ENCODE measurements at places on chromosomes 16 and 17. TPM values are rescaled to one million over a fixed set of nuclear protein-coding genes. Genes with fewer than 3 reads are reported as not detected.

Gene CDRT4
- total RNA-seq: 0.43 TPM

Gene KRT20
- not detected for total RNA-seq

Gene OTOA
- not detected for total RNA-seq

Gene CORO1A
- total RNA-seq: 1.3 TPM

Gene TNFSF13
- 5.3 TPM for total RNA-seq

Gene HEATR9
- not detected for total RNA-seq

Gene ARHGAP44
- total RNA-seq: 0.64 TPM
